ENCODE measurements at places on chromosomes 4 and X.

DNA sequence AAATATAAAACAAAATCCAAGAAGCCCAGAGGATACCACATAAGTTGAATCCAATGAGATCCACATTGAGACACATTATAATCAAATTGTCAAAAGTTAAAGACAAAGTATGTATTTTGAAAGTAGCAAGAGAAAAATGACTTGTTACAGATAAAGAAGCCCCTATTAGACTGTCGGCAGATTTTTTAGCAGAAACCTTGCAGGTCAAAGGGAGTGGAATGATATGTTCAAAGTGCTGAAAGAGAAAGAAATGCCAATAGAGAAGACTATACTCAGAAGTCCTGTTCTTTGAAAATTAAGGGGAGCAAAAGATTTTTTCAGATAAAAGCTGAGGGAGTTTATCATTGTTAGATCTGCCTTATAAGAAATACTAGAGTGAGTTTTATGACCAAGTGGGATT lies 148.9 kb upstream of the EPHA5 start:
- DNase-seq = no peak

DNA sequence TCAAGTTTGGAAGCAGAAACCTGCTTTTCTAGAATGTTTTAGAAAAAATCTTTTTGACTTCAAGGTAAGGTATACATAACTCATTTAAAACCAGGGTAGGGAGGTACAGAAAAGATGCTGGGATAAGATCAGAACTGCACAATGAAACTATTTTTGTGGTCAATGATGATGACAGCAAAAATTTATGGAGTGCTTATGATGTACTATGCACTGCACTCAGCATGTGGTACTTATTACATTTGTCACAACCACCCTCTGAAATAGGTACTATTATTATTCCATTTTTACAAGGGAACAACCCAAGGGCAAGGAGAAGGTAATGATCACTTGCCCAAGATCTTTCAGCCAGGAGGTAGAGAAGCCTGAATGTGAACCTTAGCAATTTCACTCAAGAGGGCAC lies 8.0 kb downstream of the GPM6B start:
- no peak for DNase-seq

GRCh38 chrX:41095908-41096307 lies 10.7 kb downstream of the USP9X start:
- DNase-seq = no peak

- no peak for DNase-seq
Observed at GRCh38 chrX:56994375-56995270, 718 bp downstream of the SPIN3 start.

- DNase-seq = no peak
Observed at GRCh38 chrX:12360986-12361598, 222.8 kb downstream of the FRMPD4 start.

- DNase-seq = no peak
Observed at GRCh38 chr4:25401066-25401465, 24.0 kb downstream of the ANAPC4 start.

DNA sequence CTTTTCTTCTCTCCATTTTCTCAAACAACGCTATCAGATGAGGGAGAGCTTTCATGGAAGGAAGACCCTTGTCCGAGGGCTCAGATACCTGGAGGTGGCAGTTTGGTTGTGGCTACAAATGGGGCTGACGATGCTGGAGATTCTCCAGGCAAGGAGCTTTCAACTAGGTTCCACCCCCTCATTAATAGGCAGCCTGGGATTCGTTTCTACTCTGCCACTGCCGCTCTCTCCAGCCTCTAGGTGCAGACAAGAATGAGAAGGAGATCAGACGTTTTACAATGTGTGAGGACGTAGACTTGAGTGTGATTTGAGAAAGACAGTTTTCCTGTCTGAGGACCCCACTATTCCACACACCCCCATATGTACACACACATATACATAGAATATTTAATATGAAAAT lies 53.1 kb downstream of the ETNPPL start:
- no peak for DNase-seq

- DNase-seq = no peak
Observed at GRCh38 chrX:3960952-3961351, 247.5 kb upstream of the PRKX start.

GRCh38 chr4:74111990-74112389 lies 13.0 kb upstream of the CXCL2 start:
- DNase-seq = peak; percentile 32

DNA sequence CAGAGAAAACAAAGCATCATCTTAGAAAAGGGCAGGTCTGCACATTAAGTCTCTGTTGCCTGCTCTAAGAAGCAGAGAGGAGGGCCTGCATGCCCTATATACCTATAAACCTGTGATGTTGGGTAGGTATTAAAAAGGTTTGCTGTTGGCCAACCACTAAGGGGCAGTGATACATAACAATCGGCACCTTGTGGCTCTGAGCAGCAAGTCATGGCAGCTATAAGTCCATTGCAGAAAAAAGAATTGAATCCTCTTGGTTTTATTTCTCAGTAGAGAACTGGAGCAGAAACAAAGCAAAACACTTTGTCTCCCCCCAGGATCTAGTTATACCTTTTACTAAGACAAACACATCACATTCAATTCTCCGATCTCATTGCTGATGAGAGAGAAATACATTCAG lies 1364.4 kb downstream of the STIM2 start:
- DNase-seq = no peak

- DNase-seq = no peak
Observed at GRCh38 chrX:135585153-135585552, 64.7 kb downstream of the INTS6L start.

- no peak for DNase-seq
Observed at GRCh38 chrX:64330284-64330683, 65.0 kb downstream of the MTMR8 start.

- DNase-seq = no peak
Observed at GRCh38 chrX:95290455-95290854, 1394.2 kb upstream of the DIAPH2 start.

GRCh38 chr4:69760455-69760854 lies at the start of gene SULT1B1:
SULT1B1 (minus strand) TSS chr4:69760620; CDS start chr4:69755217, 5,403 bp downstream.
- peak; percentile 50 for DNase-seq

DNA sequence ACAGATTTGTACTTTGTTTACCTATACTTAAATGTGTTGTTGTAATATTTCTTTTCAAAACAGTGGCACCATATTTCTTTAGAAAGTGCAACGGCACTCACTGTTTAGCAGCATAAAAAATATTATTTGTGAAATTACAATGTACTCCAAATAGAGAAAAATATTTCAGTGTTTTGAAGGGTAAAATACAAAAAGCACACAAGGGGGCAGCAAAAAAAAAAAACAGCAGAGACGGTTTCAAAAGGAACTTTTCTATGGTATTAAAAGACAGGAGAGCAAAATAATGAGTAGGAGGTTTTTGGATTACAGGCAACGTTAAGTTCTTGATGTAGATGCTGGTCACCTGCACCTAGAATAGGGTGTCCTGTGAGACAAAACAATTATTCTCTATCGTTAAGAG lies 2.0 kb downstream of the NUDT11 start:
- no peak for DNase-seq

GRCh38 chr4:158008551-158009218 lies 164.1 kb downstream of the GASK1B start:
- no peak for DNase-seq

DNA sequence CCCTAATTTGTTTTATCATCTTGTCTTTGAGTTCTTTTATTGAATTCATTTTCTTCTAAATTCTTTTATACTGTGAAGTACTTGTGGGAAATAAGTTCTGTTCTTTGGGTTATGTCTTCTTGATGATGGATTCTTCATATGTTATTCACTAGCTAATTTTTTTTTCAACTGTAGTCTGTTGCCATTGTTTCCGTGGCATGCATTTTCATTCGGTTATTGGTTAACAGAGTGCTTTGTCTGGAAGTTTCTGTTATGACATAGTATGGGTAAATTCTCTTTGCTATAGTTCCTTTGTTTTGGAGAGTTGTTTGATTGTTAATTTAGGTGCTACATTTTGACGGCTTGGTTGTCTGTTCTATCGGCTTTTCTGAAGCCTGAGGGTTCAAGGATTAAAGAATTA lies 184.9 kb upstream of the AADAT start:
- no peak for DNase-seq

- no peak for DNase-seq
Observed at GRCh38 chr4:36235306-36235705, 9.0 kb downstream of the ARAP2 start.

DNA sequence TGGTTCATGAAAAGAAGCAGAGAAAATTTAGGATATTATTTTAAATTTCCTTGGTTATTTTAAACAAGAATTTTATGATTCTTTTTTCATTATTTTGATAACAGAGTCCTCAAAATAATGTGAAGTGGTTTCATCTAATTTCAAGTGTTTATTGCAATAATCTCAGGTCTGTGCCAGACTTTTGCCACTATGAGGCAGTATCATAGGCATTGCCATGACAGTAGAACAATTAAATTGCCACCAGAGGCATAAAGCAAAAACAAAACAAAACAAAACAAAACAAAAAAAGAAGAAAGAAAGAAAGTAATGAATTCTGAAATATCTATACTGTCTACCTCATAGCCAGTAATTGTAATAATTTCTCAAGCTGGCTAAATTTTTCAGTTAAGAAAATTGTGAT lies 739.2 kb downstream of the KCTD8 start:
- no peak for DNase-seq

GRCh38 chr4:8820178-8821102 lies 51.2 kb downstream of the HMX1 start:
- DNase-seq = no peak

DNA sequence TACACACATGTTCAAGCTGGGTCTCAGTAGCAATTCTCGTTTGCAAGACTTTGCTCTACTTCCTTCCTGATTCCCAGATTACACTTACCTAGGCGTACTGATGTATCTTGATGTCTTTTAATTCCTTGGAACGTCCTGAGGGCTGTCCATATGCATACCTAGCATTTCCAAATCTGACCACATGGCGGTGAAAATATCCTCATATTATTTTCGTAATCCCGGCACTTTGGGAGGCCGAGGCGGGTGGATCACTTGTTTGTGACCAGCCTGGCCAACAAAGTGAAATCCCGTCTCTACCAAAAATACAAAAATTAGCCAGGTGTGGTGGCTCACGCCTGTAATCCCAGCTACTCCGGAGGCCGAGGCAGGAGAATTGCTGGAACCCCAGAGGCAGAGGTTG lies 1786.3 kb upstream of the TENM3 start:
- DNase-seq = no peak

GRCh38 chrX:97398030-97398551 lies 514.4 kb downstream of the RPA4 start:
- DNase-seq = no peak

GRCh38 chr4:170400361-170400760 lies 310.6 kb upstream of the AADAT start:
- DNase-seq = no peak

GRCh38 chr4:13541720-13542576 lies 2.4 kb downstream of the NKX3-2 start:
- no peak for DNase-seq

DNA sequence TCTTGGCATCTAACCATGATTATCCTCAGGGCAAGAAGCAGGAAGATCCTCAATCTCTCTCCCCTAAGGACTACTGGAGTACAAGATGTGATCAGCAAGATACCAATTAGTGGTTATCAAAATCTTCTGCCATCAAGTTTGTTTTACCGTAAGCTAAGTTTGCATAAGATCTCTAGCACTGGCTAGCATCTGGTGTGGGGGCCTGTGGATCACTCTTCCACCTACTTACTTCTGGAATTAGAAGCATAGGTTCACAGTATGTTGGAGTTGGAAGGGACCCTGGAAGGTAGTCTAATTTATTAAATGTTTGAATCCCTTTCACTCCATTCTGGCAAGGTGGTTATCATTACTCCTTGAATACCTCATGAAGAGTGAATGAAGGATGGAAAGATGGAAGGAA lies 93.3 kb upstream of the BANK1 start:
- DNase-seq = no peak

DNA sequence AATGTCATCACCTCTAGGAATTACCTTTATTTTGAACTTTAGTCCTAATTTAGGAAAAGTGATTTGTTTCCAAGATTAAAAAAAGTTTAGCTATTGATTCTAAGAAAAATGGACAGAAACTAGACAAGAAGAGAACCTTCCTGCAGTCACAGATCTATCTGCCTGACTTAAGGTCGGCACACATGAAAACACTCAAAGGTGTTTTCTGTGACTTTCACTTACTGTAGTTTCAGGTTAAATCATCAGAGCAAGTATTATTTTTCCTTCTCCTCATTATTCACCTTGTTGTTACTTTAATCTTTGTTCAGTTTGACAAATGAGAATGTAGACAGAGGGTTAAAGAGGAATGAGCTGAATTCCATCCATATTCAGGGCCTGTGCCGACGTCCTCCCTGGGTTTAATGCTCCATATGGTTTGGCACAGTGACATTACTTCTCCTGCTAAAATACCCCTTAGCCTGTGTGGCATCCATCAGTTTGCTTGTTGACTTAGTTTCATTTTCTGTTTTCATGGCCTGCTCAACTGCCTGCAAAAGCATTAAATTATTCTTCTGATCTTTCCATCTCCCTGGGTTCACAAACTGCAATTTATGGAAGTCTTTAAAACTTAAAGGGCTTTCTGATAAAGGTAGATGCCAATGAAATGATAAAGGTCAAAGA lies 352.7 kb downstream of the NKX6-1 start:
- no peak for DNase-seq

- DNase-seq = no peak
Observed at GRCh38 chrX:25754399-25754798, 383.7 kb upstream of the MAGEB18 start.

- no peak for DNase-seq
Observed at GRCh38 chrX:81348388-81348787, 146.5 kb downstream of the SH3BGRL start.

DNA sequence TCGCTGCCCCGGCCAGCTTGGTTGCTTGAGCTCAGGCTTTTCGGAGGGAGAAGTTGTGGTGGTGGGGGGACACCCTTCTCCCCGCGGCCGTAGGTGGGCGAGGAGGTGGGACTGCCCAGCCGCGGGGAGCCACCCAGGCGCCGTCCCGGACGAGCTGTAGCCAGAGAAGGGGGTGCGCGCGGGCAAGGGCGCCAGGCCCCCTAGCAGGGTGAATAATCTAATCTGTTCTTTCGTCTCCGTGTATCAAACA lies 3.1 kb downstream of the MID1IP1 start:
- DNase-seq = no peak

- peak; percentile 51 for DNase-seq
Observed at GRCh38 chr4:19729886-19730651, 521.6 kb upstream of the SLIT2 start.

- DNase-seq = no peak
Observed at GRCh38 chrX:135383249-135383648, 38.5 kb upstream of the SMIM10L2A start.

DNA sequence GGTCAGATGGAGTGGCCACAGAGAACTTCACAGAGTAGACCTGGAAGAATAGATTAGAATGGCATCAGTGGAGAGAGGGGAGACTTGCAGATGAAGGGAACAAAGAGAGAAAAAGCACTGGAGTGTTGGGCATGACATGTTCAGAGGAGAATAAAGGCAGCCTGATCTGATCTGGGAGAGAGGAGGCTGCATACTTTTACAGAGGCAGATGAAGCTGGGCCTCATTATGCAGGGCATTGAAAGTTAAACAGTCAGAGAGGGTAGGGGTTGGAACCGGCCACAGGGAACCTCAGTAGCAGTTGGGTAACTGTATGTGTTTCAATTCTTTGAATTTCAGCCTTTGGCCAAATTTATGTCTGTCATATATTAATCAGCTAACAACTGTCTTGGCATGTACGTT lies 61.2 kb downstream of the SH3BGRL start:
- no peak for DNase-seq

GRCh38 chr4:103012551-103012950 lies 7.0 kb downstream of the SLC9B1 start:
- DNase-seq = no peak

- no peak for DNase-seq
Observed at GRCh38 chrX:81174286-81174685, 27.4 kb downstream of the HMGN5 start.

- no peak for DNase-seq
Observed at GRCh38 chr4:100954046-100954445, 393.3 kb downstream of the PPP3CA start.

- DNase-seq = no peak
Observed at GRCh38 chr4:118787844-118788380, 48.0 kb downstream of the SEC24D start.
